ENCODE measurements at places on chromosomes 5 and 9. TPM values are rescaled to one million over a fixed set of nuclear protein-coding genes. Genes with fewer than 3 reads are reported as not detected.

The CDH10 gene
- 0.05 TPM for total RNA-seq

The JAK2 gene
- 11.2 TPM for total RNA-seq

The ANKRD18A gene
- total RNA-seq, result 2.8 TPM

The CD72 gene
- 6.8 TPM for total RNA-seq

DNA sequence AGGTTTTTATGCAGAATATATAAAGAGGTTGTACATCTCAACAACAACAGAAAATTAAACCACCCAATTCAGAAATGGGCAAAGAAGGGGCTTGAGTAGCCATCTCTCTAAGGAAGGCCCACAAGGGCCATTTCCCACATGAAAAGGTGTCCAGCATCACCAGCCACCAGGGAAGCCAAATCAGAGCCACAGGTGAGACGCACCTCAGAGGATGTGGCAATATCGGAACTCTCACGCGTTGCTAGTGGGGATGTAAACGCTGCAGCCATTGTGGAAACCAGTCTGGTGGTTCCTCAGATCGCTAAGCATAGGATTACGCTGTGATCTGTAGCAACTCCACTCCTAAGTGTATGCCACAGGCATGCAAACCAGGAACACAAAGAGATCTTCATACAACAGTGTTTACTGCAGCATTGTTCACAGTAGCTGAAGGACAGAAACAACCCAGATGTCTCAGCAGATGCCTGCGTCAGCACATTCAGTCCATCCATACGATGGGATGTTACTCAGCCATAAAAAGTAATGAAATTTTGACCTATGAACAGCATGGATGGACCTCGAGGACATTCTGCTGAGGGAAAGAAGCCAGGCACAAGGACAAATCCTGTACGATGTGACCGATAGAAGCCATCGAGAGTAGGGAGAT lies 84.3 kb upstream of the CACNA1B start:
- DNase-seq, result no peak

- peak; percentile 74 for DNase-seq
Measured at GRCh38 chr5:177431317-177432142, 5.1 kb downstream of the GRK6 start.

DNA sequence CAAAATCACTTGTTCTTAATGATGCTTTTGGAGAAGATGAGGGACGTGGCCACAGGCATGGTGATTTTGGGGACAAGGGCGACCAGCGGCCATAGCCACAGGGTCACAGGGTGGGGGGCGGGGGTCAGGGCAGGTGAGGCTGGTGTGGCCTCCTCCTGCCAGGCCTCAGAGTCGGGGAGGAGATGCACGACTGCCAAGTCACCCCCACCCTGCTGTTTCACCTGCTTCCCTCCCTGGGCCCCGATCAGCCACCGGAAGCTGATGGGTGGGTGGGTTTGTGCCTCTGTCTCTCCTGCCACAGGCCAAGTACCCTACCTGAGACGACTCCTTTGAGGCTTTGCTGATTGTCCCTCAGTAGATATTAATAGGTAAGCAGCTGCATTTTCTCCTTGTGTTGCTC lies 199.3 kb downstream of the PAX5 start:
- no peak for DNase-seq

The WDR31 gene
- 0.76 TPM for total RNA-seq

The FOCAD gene
- 32.3 TPM for total RNA-seq

- no peak for DNase-seq
Measured at GRCh38 chr5:164153469-164154172, 648.2 kb downstream of the MAT2B start.

GRCh38 chr5:62650197-62650596 lies 71.6 kb downstream of the LRRC70 start:
- no peak for DNase-seq

GRCh38 chr9:122642226-122642625 lies 15.2 kb downstream of the OR1B1 start:
- no peak for DNase-seq

The SLC1A1 gene
- total RNA-seq, result 0.42 TPM

The ZNF608 gene
- total RNA-seq, result 9.3 TPM

- no peak for DNase-seq
Measured at GRCh38 chr5:150632305-150633160, 7.9 kb upstream of the SYNPO start.

DNA sequence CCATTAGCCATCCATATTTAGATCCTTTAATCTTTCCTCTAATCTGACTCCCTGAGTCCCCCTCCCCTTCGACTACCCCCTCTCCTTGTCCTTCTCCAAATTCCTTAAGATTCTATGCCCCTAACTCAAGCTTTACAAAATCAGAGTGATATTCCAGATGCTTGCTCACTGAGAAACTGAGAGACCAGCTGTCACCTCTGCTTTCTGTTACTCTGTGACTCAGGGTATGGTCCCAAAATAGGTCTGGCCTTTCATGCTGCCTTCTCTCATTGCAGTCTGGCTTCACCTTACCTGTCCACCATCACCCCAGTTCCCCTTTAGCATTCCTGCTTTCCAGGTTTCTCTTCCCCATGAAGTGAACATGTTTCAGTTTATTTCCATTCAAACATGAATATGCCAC lies 383.3 kb upstream of the SLC30A5 start:
- DNase-seq, result no peak

The PCDHGC5 gene
- total RNA-seq, result 0.19 TPM

GRCh38 chr5:170603578-170604565 lies 100.1 kb downstream of the KCNIP1 start:
- peak; percentile 35 for DNase-seq

The LECT2 gene
- total RNA-seq, result not detected

DNA sequence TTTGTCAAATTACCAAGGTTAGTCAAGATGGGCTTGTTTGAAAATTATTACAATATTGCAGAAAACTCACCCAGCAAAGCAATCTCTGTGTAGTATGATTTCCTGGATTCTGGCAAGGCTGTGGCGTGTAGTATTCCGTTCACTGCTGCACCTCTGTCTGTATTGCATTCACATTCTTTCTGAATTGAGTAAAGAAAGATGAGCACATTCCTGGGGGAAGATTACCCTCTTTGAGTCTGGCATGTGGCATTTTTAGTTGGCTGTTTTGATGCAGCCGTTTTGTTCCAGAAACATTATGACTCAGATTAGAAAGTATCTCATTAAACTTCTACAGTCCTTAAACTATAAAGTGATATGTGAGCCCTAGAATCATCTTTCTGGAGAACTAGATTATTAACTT lies 197.7 kb downstream of the TENT4A start:
- no peak for DNase-seq

The CD14 gene
- 23.7 TPM for total RNA-seq

GRCh38 chr5:178371362-178372111 lies 138.9 kb upstream of the PHYKPL start:
- no peak for DNase-seq

DNA sequence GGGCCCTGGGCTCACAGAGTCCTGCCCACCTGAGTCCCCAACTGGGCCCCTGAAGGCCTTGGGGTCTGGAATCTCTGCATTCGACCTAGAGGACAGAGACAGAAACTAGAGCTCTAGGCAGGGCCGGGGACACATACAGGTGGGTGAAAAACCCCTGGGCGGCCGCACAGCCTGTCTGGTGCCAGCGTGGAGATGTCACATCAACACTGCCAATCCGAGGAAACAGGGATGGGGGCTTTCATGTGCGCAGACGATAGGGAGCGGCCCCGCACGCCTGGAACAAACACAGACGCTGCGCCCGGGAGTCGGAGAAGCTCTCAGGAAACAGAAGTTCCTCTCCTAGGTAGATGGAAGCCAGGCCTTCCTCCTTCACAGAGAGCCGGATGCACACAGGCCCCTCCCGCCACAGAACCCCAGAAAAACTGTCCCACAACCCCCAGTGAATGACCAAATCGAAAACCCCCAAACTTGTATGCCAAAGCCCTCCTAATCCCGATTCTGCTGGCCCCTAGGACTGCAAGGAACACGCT lies 1.8 kb downstream of the GRM6 start:
- no peak for DNase-seq

GRCh38 chr5:142817949-142818431 lies 47.8 kb downstream of the ARHGAP26 start:
- DNase-seq, result no peak

The GCNT1 gene
- 5.2 TPM for total RNA-seq

The UBE2QL1 gene
- 0.42 TPM for total RNA-seq

GRCh38 chr9:130461218-130461630 lies 16.5 kb downstream of the ASS1 start:
- no peak for DNase-seq

DNA sequence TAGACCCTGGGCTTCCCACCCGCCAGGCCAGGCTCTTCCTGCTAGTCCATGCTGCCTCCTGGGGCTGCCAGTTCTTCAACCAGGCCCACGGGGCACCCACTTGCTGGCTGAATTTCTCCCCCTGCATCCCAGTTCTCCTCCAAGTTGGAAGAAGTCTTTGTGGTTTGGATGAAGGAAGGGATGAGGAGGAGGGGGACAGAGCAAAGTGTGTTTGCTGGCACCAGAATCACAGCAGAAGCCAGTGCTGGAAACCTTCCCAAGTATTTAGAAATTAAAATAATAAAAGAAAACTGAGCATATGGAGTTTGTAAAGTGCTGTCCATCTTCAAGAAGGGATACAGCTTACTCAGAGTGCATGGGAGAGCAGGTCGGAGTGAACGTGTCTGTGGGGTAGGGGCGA lies 19.4 kb upstream of the UNC5A start:
- no peak for DNase-seq

The FGF10 gene
- total RNA-seq, result 0.99 TPM

- no peak for DNase-seq
Measured at GRCh38 chr5:74441616-74442015, 198.9 kb downstream of the ENC1 start.

- DNase-seq, result no peak
Measured at GRCh38 chr5:172370648-172371545, 83.4 kb downstream of the SH3PXD2B start.

- DNase-seq, result no peak
Measured at GRCh38 chr5:155263381-155263780, 249.8 kb downstream of the KIF4B start.

The QRFP gene
- total RNA-seq, result 0.05 TPM

The ITGA1 gene
- 9.5 TPM for total RNA-seq

GRCh38 chr5:143376911-143377813 lies 26.3 kb downstream of the NR3C1 start:
- no peak for DNase-seq

The GPRIN1 gene
- 2.7 TPM for total RNA-seq

The TRIM7 gene
- 0.38 TPM for total RNA-seq

GRCh38 chr5:118249386-118249785 lies 739.0 kb downstream of the DTWD2 start:
- DNase-seq, result no peak

GRCh38 chr5:158898185-158899177 lies 201.2 kb downstream of the EBF1 start:
- DNase-seq, result no peak

DNA sequence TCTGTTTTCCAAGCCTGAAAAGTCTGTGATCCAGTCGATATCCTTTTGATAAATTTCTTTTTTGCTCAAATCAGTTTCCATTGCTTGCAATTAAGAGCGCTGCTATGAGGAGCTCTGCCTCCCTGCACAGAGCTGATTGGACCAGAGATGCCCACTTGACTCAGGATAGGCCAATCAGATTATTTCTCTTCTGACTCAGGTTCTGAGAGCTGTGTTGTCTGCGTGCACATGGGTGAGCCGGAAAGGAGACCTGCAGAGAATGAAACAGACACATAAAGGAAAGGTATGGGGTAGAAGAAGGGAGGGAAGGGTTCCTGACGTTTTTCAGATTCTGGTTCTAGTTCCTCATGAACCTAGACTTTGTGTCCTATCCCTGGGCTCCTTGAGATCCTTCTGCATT lies 15.8 kb upstream of the FABP6 start:
- no peak for DNase-seq

- no peak for DNase-seq
Measured at GRCh38 chr9:127204771-127205470, 59.7 kb upstream of the GARNL3 start.

Measured in thymus (tissue), 14 donors.